ENCODE measurements at places on chromosomes 7 and 10. TPM values are rescaled to one million over a fixed set of nuclear protein-coding genes. Genes with fewer than 3 reads are reported as not detected.

GRCh38 chr10:77737608-77738007 is 100.0 kb upstream of the KCNMA1 start:
- no peak for DNase-seq

DNA sequence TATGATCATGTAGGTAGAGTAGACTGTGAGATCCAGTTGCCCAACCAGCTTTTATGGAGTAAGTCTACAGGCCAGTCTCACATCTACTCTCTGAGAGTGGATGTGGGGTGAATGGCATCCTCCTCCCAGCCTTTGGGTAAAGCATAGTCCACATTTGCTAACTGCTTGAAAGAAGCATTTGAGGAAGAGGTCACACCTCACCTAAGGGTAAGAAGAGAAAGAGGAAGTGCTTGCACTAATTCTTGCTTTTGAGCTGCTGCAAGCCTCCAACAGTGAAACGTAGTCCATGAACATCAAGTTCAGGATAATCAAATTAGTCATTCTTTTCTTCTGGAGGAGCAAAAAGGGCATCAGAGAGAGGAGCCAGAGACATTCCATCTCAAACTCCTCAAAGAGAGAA is 93.9 kb upstream of the AGR3 start:
- no peak for DNase-seq

DNA sequence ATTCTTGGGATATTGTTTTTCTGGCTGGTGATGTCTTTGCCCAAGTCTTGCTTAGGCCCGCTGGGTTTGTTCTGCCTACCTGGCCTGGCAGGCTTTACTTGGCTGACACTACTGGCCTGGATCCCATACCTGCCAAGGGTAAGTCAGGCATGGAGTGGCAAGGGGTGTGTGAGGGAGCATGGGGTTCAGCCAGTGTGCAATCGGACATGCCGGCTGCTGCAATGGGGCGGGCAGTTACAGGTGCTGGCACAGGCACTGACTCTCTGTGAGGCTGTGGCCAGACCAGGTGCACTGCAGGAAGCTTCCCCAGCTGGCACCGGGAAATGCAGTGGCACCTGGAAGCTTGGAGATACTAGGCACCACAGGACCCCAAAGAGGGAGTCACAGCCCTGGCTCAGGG is 168.4 kb downstream of the PON1 start:
- no peak for DNase-seq

DNA sequence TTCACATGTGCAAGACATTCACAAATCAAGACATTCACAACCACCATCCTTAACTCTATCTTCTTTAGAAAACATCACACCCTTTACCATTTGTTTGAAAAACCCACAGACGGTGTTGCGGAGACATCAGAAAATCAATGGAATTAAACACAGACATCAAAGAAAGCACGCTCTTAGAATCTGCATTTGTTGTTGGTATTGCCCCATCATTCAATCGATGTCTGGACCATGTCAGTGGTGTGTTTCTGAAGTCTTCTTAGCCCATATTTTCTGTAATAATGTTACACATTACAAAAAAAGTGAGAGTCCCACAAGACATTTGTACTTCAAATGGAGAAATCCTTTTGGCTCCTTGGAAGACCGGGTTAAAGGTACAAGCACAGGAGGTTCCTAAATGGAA is 173.9 kb upstream of the AOAH start:
- DNase-seq, result no peak

GRCh38 chr7:20220293-20220761 is 3.1 kb upstream of the MACC1 start:
- no peak for DNase-seq

- DNase-seq, result peak; percentile 73
Measured at GRCh38 chr7:26151953-26152781, at the start of gene NFE2L3. Gene NFE2L3 (plus strand): TSS chr7:26152198. CDS start chr7:26152499, 301 bp downstream.

DNA sequence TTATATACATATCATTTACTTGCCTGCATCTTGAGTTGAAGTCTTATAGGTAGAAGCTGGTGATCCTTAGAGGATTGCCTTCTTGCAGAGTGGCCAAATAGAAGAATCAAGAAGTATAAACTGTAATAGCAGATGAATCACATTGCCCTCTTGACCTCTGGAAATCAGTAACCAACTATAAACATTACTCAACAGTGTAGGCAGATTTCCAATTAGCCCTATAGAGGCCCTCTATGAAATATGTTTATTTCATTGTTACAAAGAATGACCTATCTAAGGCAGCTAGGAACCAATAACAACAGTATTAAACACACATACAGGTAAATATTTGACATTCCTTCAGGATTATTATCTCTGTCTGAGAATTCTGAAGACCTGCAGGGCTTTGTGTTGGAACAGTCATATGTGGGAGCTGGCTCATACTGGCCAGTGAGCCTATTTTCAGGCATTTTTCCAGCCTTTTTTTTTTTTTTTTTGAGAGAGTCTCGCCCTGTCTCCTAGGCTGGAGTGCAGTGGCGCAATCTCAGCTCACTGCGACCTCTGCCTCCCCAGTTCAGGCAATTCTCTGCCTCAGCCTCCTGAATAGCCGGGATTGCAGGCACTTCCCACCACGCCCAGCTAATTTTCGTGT is 7.2 kb upstream of the SRI start:
- DNase-seq, result peak; percentile 46

DNA sequence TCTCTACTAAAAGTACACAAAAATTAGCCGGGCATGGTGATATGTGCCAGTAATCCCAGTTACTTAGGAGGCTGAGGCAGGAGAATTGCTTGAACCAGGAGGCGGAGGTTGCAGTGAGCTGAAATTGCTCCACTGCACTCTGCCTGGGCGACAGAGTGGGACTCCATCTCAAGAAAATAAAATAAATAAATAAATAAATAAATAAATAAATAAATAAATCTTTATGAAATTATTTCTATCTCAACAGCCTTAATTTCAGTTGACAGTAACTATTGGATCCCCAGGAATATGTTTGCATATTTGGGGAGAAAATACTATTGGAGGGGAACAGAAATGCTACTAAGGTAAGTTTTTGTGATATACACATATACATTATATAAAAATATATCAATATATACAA is 20.0 kb downstream of the TMEM229A start:
- DNase-seq, result no peak

DNA sequence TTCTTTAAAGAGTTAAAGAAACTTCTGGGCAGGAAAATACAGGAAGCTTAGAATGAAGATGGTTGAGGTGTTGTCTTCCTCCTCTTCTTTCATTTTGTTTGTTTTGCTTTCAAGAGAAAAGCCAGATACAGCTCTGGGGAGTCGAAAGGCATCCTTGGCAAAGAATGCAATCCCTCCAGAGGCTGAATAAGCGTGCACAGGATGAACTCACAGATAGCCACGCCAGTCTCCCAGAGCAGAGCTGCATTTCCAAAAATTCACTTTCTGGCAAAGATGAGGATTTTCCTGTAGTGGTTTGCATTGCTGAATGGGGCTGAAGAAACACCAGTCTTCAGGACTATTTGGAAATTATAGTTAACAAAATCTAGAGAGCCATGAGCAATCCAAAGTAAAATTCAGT is 336.4 kb downstream of the NRG3 start:
- DNase-seq, result no peak

- no peak for DNase-seq
Measured at GRCh38 chr7:80588591-80588990, 49.9 kb upstream of the CD36 start.

GRCh38 chr7:109582211-109582610 is 1012.5 kb downstream of the DNAJB9 start:
- DNase-seq, result no peak

- no peak for DNase-seq
Measured at GRCh38 chr10:45265996-45266395, 49.4 kb downstream of the OR13A1 start.

- peak; percentile 64 for DNase-seq
Measured at GRCh38 chr10:119318411-119319160, 111.2 kb downstream of the GRK5 start.

DNA sequence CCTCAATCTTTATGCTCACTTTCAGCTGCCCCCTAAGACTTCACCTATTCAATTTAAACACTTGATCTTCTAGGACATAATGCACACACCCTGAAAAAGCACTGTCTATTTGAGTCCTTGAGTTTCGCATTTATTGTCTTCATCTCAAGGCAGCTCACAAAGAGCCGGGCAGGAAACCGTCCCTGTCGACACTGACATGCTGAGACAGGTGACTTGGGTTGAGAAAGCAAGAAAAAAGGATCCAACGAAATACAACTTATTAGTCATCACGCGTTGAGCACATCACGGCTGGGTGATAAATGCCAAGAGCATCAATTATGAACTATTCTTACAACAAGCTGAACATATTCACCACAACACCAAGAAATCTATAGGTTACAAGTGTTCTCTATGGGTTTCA is 91.1 kb downstream of the CALN1 start:
- DNase-seq, result no peak

The GNGT1 gene
- not detected for total RNA-seq

The SCD gene
- total RNA-seq, result 12.2 TPM

The KNDC1 gene
- 0.41 TPM for total RNA-seq

The NKX1-2 gene
- not detected for total RNA-seq

The CBLL1 gene
- total RNA-seq, result 21.2 TPM

The KLF14 gene
- 0.15 TPM for total RNA-seq

The ZNF853 gene
- 20.6 TPM for total RNA-seq

All from right cardiac atrium (tissue), 5 donors.